ENCODE measurements at places on chromosomes 11 and 22. TPM values are rescaled to one million over a fixed set of nuclear protein-coding genes. Genes with fewer than 3 reads are reported as not detected.

GRCh38 chr11:71214553-71215424 is 37.6 kb downstream of the SHANK2 start:
- no peak for DNase-seq

DNA sequence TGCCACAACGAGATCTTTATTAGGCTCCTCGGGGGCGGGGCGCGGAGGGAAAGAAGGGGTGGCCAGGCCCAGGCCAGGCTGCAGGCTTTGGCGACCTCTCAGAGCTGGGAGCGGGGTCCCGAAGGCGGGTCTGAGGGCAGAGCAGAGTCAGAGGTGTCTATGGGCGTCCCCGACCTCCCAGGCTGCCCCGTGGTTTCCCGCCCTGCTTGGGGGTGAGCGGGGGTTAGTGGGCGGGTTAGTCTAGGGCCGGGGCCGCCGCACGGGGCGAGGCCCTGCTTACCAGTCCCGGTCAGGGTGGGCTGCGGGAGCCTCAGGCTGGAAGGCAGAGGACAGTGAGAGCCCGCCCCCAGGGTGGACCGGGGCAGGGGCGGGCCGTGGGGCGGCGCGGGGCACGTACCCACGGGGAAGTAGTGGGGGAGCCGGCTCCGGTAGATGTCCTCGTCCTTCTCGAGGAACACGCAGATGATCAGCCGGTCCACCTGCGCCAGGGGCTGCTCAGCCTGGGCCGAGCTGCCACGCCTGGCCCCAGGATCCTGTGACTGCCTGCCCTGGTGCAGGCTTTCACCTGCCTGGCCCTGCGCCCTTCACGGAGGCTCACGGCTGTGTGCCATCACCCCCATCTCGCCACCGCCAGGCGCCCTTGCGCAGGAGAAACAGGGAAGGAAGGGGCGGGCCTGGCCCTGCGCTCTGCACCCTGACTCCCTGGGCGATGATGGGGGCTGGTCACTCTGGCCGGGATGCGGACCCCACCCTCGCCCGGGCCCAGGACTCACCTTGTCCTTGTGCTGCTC is 12.5 kb downstream of the OTUB1 start:
- no peak for DNase-seq

GRCh38 chr22:46070803-46071450 is 79.4 kb upstream of the PPARA start:
- no peak for DNase-seq

- DNase-seq = no peak
These were observed 2.6 kb downstream of the PGGHG start for GRCh38 chr11:291281-292210.

DNA sequence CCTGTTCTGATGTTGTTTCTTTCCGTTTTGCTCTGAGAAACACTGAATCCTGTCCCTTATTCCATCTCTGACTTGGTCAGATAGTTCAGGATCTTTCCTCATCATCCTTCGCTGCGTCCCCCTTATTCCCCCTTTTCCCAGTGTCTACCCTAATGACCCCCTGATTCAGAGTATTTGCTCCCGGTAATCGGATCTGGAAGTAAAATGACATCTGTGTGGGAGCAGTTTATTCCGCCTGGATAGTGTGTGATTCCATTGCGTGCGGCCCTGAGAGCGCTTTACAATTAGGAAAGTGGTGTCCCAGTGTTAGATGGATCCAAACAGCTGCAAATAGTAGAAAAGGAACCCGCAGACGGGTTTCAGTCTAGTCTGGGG is 606 bp downstream of the DRG1 start:
- no peak for DNase-seq

GRCh38 chr11:93718057-93718563 is 23.2 kb downstream of the TAF1D start:
- DNase-seq = no peak

The MPZL2 gene
- total RNA-seq = not detected

Data from osteocyte (in vitro differentiated cells).